Vagina (tissue), 2 donors: ENCODE measurements at places on chromosomes 4 and X. TPM values are rescaled to one million over a fixed set of nuclear protein-coding genes. Genes with fewer than 3 reads are reported as not detected.
A peak's percentile ranks its signal among the peaks of the same experiment; 100 is the strongest.

DNA sequence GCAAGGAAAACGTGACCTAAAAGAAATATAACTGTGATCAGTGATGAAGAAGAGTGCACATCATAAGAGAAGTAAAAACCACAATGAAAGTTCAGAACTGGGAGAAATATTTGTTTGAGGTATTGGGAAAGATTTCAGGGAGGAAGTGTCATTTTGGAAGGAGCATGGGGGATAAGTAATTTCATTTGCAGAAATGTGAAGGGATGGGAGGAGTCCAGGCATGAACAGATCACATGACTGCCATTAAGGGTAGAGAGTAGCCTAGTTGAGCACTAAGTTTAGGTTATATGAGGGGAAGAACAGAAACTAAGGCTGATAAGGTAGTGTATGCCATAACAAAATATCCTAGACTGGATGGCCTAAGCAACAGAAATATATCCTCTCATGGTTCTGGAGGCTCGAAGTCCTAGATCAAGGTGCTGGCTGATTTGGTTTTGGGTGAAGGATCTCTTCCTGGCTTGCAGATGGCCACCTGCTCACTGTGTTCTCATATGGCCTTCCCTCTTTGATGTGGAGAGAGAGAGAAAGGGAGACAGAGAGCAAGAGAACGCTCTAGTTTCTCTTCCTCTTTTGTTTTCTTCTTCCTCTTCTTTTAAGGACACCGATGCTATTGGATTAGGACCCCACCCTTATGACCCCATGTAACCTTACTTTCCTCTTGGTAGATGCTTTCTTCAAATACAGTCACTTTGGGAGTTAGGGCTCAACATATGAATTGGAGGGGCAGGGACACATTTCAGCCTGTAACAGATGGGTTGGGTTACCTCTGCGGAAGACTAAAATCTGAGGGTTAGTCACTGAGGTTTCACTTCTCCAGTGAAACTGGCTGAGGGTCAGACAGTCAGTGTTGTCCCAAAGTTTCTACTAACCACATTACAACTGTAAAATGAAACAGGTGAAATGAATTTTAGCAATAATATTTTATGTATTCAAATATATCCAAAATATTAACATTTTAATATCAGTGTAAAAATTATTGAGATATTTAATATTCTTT lies 77.9 kb downstream of the EGF start:
- H3K4me1 ChIP-seq, result peaks cover 16% of the 10 kb centered on the region
- peak overlapping the region; percentile 1 for H3K27ac ChIP-seq
- H3K27me3 ChIP-seq, result no peaks in the 10 kb centered on the region

GRCh38 chr4:176957353-176958118 lies 164.8 kb upstream of the VEGFC start:
- no peaks in the 10 kb centered on the region for H3K36me3 ChIP-seq
- no peak overlapping the region for H3K4me3 ChIP-seq
- H3K27ac ChIP-seq, result no peak overlapping the region
- H3K27me3 ChIP-seq, result no peaks in the 10 kb centered on the region

MTCP1 gene
- total RNA-seq, result 6.9 TPM

GRCh38 chr4:112978691-112979472 lies 70.6 kb upstream of the ANK2 start:
- no peak overlapping the region for H3K27ac ChIP-seq
- no peak overlapping the region for H3K4me3 ChIP-seq
- DNase-seq, result no peak
- H3K27me3 ChIP-seq, result no peaks in the 10 kb centered on the region

- no peak overlapping the region for H3K27ac ChIP-seq
- no peaks in the 10 kb centered on the region for H3K4me1 ChIP-seq
- H3K4me3 ChIP-seq, result no peak overlapping the region
- H3K27me3 ChIP-seq, result no peaks in the 10 kb centered on the region
- no peak for DNase-seq
- no peaks in the 10 kb centered on the region for H3K36me3 ChIP-seq
These were observed 149.1 kb downstream of the SLC39A8 start for GRCh38 chr4:102196221-102196620.
